ENCODE measurements at places on chromosomes 2 and 18.

DNA sequence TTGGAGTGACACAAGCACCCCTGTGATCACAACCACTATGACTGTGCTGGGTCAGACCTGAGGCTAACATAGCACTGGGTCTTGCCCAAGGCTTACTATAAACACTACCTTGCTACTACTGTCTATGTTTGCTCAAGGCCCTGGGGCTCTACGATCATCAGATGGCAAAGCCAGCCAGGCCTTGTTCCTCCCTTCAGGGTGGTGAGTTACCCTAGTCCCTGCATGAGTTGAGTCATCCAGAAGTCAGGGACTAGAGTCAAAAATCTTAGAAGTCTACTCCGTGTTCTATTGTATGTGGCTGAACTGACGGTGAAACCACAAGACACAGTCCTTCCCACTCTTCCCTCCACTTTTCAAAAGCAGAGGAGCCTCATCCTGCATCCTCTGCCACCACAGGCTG lies 551.2 kb upstream of the FSIP2 start:
- no peak for DNase-seq

DNA sequence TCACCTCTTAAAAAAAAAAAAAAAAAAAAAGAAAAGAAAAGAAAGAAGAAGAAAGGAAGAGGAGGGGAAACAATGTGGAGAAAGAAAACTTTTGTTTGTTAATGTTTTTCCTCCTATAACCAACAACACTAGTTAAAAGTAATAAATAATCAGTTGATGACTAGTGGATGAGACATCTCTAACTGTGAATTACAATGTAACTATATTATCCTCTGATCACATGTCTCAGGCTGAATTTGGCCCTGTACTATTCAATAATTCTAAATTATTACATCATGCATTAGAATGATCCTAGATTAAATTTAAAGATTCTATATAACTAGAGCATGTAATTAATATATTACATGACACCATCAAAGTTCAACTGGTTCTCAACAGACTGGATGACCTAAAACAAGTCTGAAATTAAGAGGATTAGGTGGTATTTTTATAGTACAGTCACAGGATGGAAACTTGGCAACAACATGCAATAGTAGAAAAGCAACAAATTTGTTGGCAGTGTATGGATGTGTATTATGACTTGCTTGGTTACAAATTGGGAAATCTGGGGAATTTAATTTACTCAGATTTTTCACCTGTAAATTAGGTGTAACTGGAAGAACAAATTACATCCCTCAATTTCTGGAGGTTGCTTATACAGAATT lies 269.3 kb upstream of the SETBP1 start:
- DNase-seq = no peak

- no peak for DNase-seq
Measured at GRCh38 chr2:130377491-130377890, 21.6 kb downstream of the PTPN18 start.

DNA sequence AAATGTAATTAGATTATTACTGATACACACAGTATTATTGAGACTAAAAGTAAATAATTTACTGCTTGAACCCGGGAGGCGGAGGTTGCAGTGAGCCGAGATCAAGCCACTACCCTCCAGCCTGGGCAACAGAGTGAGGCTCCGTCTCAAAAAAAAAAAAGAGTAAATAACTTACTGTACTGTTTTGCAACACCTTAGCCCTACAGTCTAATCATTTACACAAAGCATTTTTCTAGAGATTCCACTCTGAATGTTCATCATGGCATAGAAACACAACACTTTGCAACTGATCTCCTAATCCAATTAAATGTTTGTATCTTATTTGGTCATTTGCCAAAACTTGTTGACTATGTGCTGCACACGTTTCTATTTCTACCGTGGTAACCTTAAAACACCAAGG lies 23.4 kb upstream of the RMP24 start:
- DNase-seq = no peak

DNA sequence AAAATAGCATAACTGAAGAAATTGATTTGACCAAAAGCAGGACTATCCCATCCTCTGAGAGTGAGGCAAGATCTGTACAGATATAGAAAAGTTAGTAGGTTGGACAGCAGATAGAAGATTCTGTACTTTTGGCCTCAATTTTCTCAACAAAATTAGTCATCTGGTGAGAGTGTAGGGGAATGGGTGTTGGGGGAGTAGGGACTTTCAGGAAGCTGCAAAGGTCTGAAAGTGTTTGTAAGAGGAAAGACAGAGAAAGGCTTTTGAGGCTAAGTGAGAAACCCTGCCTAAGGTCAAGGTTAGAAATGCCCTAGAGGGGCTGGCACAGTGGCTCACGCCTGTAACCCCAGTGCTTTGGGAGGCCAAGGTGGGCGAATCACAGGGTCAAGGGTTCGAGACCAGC lies 40.3 kb downstream of the DAPL1 start:
- no peak for DNase-seq

DNA sequence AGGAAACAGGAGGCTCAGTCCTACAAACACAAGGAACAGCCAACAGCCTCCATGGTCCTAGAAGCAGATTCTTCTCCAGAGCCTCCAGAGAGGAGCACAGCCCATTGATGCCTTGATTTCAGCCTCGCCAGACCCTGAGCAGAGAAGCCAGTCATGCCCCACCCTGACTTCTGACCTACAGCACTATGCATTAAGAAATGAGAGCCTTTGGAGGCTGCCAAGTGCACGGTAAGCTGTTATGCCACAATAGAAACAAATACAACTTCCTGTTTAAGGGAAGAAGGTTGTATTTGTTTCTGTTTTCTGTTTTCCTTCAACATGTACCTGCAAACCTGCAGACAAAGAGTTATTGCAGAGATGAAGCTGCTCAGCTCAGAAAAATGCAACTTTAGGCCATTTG lies 181.3 kb upstream of the AGAP1 start:
- DNase-seq = no peak

DNA sequence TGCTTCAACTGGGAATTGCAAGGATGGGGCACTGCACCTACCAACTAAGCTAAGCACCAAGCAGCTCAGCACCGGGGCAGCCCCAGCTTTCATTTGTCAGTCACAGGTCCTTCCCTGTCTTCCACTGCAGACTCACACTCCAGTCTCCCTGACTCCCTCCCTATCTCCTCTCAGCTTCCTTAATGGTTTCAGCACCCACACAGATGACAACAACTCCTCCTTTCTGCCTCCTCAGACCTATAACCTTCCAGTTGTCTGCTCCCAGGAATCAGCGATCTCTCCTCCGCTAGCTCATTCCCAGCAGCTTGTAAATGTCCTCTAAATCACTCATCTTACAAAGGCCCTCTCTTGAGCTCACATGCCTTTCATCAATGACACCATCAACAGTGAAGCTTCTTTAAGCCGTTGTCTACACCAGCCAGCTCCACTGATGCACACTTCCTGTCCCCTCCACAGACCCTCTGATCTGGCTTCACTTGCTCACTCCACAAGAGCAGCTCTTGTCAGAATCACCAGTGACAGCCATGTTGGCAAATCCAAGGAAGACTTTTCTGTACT lies 32.1 kb downstream of the CLASP1 start:
- no peak for DNase-seq

GRCh38 chr2:75344146-75344545 lies 144.8 kb upstream of the TACR1 start:
- DNase-seq = no peak

- DNase-seq = no peak
Measured at GRCh38 chr2:172103471-172104272, 972 bp upstream of the DLX2 start.

- DNase-seq = no peak
Measured at GRCh38 chr2:150513647-150514046, 26.2 kb upstream of the RND3 start.

GRCh38 chr2:207044379-207045362 lies 105.4 kb downstream of the CPO start:
- no peak for DNase-seq

GRCh38 chr2:152426801-152427200 lies 91.8 kb downstream of the FMNL2 start:
- DNase-seq = no peak

- DNase-seq = no peak
Measured at GRCh38 chr2:68931799-68932198, 20.9 kb downstream of the GKN2 start.

- DNase-seq = no peak
Measured at GRCh38 chr2:199484927-199485326, 27.2 kb upstream of the SATB2 start.

DNA sequence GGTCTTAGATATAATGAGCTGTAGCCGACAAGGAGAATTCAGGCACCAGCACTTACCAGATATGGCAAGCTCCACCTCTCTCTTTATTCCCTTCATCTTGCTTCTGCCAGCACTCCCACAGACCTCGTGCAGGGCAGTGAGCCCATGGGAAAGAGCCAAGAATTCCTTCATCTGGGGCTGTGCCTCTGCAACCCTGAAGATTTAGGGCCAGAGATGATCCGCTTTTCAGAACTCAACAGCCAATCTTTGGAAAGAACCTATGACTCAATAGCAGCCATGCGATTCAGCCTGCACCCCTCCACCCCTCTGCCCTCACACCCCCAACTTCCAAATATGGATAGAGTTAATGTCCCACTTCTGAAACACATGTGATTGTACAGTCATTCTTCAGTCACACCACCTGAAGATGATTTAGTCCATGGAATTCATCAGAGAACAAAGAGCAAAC lies 533.7 kb upstream of the TNP1 start:
- DNase-seq = no peak

DNA sequence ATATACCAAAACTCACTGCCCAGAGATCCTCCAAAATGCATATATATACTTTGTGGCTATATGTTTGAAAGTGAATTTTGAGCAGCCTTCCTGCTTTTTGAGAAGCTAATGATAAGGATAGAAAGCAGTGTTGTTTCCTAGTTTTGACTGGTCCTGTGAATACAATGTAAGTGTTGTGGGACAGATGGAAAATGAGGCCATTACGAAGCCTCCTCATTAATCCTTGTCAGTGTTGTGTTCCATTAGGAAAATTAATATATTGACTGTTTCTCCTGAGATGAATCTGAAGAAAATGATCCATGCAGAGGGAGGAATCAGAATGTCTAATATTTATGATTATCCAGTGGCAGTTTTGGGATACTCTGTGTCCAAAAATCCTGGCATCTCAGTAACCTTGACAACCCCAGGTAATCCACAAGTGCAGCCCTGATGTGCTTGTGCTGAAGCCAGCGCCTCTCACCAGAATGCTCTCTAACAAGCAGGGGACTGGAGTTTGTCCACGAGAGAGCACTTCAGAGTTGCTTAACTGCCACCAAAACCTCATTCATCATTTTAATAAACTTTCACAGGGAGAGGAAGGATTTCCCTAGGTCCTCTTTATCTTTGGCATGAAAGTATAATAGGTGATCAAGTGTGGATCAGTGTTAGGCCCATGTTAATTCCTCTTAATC lies 418.6 kb downstream of the CMPK2 start:
- no peak for DNase-seq

- DNase-seq = no peak
Measured at GRCh38 chr2:133713049-133713580, 144.9 kb upstream of the NCKAP5 start.

GRCh38 chr2:230666446-230666845 lies 46.2 kb upstream of the CAB39 start:
- DNase-seq = no peak

- no peak for DNase-seq
Measured at GRCh38 chr18:31171144-31171839, 8.6 kb upstream of the DSC1 start.

DNA sequence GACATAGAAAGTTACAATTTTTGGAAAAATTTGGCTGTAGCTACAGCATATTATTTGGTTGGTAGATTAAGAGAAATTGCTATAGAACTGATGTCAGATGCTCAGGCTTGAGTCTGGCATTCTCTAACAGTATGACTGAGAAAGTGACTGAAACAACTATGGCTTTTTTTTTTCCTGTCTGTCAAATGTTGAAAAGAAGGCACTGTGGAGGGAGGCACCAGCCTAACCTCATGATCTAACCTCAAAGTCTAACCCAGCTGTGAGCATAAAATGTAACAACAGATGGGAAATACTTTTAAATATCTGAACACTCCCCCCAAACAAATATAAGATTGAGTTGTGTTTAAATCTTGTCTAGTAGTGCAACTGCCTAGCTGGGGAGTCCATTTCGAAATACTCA lies 629.1 kb downstream of the LRP1B start:
- DNase-seq = no peak

- no peak for DNase-seq
Measured at GRCh38 chr2:43435746-43436145, 160.1 kb downstream of the THADA start.

- DNase-seq = no peak
Measured at GRCh38 chr18:60123031-60123430, 223.2 kb downstream of the PMAIP1 start.

Measured in stimulated activated CD4-positive, alpha-beta T cell treated with anti-CD3 and anti-CD28 coated beads, Interleukin-1b, Interleukin-23, amount 100 ng/mL, for 1 hour (primary cell).